Upper lobe of right lung (tissue), 1 donor: ENCODE measurements at places on chromosomes 11 and 22. TPM values are rescaled to one million over a fixed set of nuclear protein-coding genes. Genes with fewer than 3 reads are reported as not detected.

GSTT2 gene
- total RNA-seq, result 1.1 TPM

LIF gene
- 6.9 TPM for total RNA-seq

KCNQ1OT1 gene
- 2.0 TPM for total RNA-seq

NXPE2 gene
- total RNA-seq, result not detected

MS4A14 gene
- 10.3 TPM for total RNA-seq

RFPL3 gene
- total RNA-seq, result not detected

BATF2 gene
- total RNA-seq, result 7.5 TPM

SCO2 gene
- total RNA-seq, result 3.1 TPM

HPX gene
- 1.4 TPM for total RNA-seq

STK33 gene
- total RNA-seq, result 9.4 TPM

MMP20 gene
- total RNA-seq, result not detected

ALKBH8 gene
- total RNA-seq, result 8.0 TPM

SLC5A1 gene
- 1.3 TPM for total RNA-seq

FJX1 gene
- total RNA-seq, result 5.9 TPM

EHBP1L1 gene
- 88.3 TPM for total RNA-seq

SLC22A12 gene
- total RNA-seq, result not detected

RGL4 gene
- 1.2 TPM for total RNA-seq

SHANK2 gene
- total RNA-seq, result 62.5 TPM

TUB gene
- total RNA-seq, result 3.6 TPM

GPR83 gene
- total RNA-seq, result 0.12 TPM

KCTD21 gene
- total RNA-seq, result 10.9 TPM

PATE2 gene
- total RNA-seq, result not detected

DBX1 gene
- not detected for total RNA-seq

B3GAT1 gene
- total RNA-seq, result 1.2 TPM

MUS81 gene
- total RNA-seq, result 49.4 TPM

RASGRP2 gene
- total RNA-seq, result 27.6 TPM

MYBPC3 gene
- total RNA-seq, result 0.96 TPM

GRAP2 gene
- total RNA-seq, result 10.1 TPM

INPP5J gene
- 4.5 TPM for total RNA-seq

CYP2D6 gene
- total RNA-seq, result 1.0 TPM

RBMXL2 gene
- not detected for total RNA-seq

RFPL2 gene
- total RNA-seq, result not detected

PHLDA2 gene
- total RNA-seq, result 15.5 TPM

MFNG gene
- 53.5 TPM for total RNA-seq

PHF5A gene
- total RNA-seq, result 32.9 TPM

FGF3 gene
- not detected for total RNA-seq

RAC2 gene
- 107 TPM for total RNA-seq

OR52I1 gene
- total RNA-seq, result not detected

CECR2 gene
- total RNA-seq, result 7.2 TPM

SCUBE1 gene
- total RNA-seq, result 36.0 TPM

PRG2 gene
- not detected for total RNA-seq

TRPC6 gene
- total RNA-seq, result 17.3 TPM
